ENCODE measurements at places on chromosomes 1 and 21. TPM values are rescaled to one million over a fixed set of nuclear protein-coding genes. Genes with fewer than 3 reads are reported as not detected.
A peak's percentile ranks its signal among the peaks of the same experiment; 100 is the strongest.

The OPRD1 gene
- not detected for total RNA-seq

DNA sequence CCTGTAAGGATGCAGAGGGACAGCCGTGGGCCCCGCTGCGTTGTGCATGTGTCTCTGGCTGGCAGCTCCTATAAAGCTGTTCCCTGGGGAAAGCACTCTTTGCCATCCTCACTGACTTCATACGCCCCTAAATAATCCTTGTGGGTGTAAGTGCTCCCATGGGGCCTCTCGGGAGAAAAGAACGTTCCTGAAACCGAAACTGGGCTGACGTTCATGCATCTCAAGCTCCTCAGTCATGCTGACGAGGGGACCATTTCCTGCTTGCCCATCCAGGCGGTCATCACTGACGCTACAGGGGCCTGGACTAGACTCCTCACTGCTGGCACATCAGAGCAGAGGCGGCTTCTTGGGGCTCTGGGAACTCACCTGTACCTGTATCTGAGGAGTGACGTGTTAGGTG, 73.1 kb upstream of the USP24 start:
- no peak for DNase-seq

DNA sequence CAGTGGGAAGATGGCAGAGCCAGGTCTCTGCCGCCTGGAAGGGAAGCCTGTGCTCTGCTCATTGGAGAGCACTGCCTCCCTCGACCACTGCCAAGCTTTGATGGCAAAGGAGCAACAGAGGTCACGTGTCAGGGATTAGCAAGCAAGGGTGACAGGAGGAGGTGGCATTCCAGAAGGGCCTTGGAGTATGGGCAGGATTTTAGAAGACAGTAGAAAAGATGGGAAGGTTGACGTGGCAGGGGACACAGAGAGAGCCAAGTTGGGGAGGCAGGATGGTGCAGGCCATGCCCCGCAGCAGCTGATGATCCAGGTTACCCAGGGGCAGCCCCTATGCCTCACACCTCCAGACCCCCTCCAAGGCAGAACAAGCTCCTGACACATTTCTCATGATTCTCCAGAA, 21.9 kb upstream of the LBR start:
- DNase-seq, result no peak

DNA sequence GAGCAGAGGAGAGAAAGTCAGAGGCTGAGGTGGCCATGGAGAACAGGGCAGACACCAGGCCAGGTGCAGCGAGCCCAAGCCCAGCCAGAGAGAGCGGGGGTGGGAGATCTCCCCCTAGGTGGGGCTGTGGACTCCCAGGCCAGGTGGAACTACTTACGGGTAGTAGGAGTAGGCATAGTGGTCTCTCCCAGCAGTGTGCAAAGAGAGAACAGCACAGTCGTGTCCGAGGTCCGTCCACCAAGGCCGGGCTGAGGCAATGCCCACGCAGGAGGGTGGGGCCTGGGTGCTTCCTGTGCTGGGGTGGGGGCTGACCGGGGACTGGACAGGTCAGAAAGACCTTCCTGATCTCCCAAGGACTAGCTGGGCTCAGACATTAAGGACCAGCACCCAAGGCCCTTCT, 263.7 kb downstream of the PTPRU start:
- DNase-seq, result peak; percentile 69

GRCh38 chr1:182205351-182206022, 144.0 kb upstream of the ZNF648 start:
- DNase-seq, result no peak

Measured in suprapubic skin (tissue), 4 donors.